ENCODE measurements at places on chromosomes 1 and 21.

- no peak for DNase-seq
Observed at GRCh38 chr1:236063919-236064673, 794 bp downstream of the NID1 start.

- no peak for DNase-seq
Observed at GRCh38 chr1:223715604-223716172, 3.3 kb downstream of the CAPN2 start.

DNA sequence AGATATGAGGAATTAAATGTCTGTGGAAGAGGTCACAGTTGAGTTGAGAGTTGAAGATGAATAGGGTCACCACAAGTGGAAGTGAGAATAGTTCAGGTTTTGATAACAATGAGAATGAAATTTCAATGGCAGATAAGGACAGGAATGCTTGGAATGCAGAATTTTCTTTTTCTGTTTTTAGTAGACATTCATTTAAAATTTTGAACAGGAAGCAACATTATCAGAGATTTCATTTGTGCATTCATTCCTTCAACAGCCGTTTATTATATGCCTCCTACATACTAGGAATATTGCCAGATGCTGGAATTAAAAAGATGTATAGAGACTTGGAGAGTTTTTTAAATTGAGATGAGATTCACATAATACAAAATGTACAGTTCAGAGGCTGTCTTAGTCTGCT is 126.8 kb downstream of the ITSN1 start:
- no peak for DNase-seq

DNA sequence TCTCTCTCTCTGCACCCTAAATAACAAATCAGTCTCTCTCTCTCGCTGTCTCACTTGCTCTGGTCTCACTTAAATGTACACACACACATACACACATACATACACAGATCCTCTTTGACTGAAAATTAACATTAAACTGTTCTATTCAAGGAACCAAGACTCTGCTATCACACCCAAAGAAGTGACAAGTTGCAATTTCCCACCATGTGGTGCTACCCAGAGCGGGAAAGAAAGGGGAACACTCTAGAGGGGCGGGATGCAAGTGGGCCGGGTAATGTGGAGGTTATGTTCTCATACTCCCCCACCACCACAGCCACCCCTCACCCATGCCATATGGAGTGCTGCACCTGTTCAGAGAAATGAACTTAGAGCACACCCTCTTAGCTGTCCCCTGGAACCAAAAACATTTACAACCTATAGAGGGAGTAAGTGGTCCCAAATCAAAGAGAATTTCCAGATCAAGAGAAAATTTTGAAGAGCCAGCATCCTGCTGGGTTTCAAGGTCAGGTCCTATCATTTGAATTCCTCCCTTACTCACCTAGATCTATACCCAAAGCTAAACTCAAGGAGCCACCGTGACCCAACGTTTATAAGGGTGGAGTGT is 319.4 kb downstream of the BRINP2 start:
- no peak for DNase-seq

DNA sequence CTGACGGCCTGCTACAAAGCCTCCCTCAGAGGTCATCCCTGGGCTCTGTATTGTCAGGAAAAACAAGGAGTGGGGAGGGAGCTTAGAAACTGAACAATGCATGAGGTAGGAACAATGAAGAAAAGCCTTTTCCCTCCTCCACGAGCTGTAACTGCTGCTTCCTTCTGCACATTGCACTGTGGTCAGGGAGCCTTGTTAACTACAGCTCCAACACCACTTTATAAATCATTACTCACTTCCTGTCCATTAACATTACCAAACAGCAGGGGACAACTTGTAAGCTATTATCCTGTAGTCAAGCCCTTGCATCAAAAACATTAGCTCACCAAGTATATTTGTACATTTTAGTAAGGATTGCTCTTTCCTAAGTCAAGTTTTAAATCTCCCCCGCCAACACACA is 336.0 kb upstream of the NR5A2 start:
- DNase-seq = no peak

DNA sequence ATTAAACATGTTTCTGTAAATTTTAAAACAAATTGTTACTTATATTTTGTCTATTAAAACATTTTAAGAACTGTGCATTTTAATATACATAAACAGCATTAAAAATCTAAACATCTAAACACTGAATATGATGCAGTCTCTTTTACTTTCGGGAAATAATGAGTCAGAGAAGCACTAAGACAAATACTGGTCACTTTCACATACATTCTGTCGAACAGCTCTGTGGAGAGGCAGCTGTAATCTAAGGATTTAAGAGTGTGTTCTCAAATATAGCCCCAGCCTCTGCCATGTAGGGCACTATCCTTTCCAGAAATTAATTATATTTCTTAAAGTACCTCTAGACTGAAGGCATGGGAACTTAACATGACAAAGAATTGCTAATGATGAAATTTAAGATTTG is 89.6 kb upstream of the PTGFR start:
- no peak for DNase-seq

GRCh38 chr1:156480016-156480370 is 20.6 kb downstream of the MEF2D start:
- DNase-seq = no peak

GRCh38 chr1:67359592-67359991 is 51.9 kb downstream of the IL12RB2 start:
- no peak for DNase-seq

DNA sequence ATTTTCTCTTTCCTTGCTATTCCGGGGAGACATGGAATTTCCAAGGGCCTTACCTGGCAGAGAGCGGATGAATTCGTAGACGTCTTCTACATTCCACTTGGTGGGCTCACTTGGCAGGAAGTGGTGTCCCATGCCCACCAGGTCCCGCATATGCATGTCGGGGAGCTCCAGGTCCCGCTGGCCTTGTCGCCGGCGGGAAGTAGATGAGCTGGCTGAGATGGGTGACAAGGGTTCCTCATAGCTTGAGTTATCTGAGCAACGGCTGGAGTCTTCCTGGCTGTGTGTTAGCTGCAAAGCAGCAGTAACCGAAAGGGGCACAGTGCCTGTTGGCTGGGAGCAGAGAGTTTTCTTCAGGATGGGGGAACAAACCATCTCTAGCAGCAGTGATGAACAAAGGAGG is 7.9 kb upstream of the A3GALT2 start:
- no peak for DNase-seq

- DNase-seq = no peak
Observed at GRCh38 chr1:62391369-62391971, 45.4 kb upstream of the USP1 start.

GRCh38 chr21:32457360-32457840 is 44.9 kb downstream of the EVA1C start:
- no peak for DNase-seq

GRCh38 chr1:68010090-68010489 is 40.3 kb downstream of the DIRAS3 start:
- DNase-seq = peak; percentile 4

DNA sequence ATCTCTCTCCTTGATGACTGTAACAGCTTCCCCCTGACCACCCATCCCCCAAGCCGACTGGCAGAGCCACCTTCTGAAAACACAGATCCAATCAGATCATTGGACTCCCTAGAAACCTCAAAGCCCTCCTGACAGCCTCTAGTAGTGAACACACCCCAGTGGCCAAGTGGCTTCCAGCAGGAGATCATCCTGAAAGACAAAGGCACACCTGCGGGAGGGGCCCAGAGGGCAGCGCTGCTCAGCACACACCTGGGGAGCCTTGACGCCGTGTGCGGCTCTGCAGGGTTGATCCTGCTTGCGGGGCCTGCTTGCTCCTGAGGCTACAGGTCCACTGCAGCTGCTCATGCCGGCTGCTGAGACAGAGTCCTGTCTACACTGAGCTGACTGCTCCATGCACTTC is 41.5 kb downstream of the SLC66A1 start:
- no peak for DNase-seq

DNA sequence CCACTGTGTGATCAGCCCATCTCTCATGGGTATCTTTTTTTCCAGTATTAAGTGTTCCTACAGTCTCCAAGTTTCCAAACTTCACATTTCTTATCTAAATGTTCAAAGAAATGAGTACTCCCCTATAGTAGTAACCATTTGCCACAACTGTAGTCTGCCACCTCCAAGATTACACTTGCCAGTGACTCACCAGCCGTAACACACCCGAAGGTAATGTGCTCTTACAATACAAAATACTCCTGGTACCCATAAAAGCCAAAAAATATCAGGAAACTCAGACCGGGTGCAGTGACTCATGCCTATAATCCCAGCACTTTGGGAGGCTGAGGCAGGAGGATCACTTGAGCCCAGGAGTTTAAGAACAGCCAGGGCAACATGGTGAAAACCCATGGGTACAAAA is 20.5 kb upstream of the ZNF496 start:
- no peak for DNase-seq

DNA sequence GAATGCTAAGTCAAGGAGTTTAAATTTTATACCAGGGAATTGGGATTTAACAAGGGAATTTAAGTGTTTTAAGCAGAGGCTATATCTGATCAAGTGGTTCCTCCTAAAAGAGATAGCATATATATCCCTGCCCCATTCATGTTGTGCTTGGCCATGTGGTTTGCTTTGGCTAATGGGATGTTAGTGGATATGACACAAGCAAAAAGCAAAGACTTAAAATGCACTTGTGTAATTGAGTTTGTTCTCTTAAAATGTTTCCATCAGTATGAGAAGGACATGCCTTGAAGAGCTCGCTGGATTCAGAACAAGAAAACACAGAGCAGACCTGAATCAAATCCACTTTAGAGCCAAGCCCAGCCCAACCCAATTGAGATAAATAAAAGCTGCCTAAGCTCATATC is 22.4 kb downstream of the C1orf87 start:
- DNase-seq = no peak

DNA sequence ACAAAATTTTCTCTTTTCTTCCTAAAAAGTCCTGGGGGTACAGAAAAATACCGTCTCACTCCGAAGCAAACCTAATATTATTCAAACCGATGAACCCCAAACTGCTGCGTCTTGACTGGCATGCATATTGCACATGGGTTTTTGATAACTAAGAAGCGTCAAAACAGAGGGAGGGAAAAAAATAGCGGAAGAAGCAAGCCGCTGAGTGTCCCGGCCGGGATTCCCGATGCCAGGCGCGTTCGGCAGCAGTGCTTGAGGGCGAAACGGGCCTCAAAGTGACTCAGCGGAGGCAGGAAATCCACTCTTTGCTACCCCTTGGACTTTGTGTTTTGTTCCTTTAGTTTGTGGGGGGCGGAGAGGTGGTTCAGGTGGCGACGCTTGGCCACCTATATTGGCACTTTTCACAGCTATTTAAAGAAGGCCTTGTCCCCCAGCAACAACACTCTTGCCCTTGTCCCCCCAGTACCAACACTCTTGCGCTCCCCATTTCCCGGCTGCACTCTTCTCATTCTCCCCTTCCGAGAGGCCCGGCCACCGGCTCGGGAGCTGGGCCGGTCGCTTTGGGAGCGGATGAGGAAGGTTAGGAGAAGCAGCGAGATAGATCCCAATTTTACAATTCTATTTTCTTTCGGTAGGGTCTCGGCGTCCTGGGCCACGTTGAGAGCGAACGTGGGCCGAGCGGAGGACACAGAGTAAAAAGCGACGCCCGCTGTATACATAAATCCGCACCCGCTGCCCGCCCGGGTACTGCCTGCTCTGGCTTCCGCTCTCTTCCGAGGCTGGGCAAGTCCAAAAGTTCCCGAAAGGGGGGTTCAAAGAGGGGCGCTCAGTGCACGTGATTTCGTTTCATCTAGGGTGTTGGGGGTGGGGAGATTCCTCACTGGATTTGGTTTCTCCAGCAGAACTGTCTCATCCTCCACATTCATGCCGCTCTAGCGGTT is 2.5 kb downstream of the LMX1A start:
- DNase-seq = no peak

DNA sequence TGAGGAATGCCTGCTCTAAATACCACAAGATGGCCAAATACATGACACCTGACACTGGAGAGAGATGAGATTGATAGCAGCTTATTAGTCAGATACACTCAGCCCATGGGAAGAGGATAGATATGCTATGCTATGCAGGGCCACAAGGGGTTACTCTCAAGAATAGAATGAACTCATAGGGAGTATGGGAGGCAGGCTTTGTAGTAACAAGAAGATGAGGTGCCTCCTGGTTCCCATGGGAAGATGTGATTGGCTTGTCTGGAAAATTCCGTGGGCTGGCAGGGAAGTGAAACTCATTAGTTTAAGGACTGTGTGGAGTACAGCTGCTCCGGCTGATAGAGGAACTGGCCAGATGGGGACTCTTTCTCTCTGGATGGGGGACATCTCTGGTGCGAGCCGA is 16.5 kb downstream of the CCDC30 start:
- no peak for DNase-seq

GRCh38 chr1:196376630-196377328 is 231.5 kb downstream of the KCNT2 start:
- DNase-seq = no peak

GRCh38 chr1:234330843-234331215 is 42.4 kb upstream of the COA6 start:
- no peak for DNase-seq

DNA sequence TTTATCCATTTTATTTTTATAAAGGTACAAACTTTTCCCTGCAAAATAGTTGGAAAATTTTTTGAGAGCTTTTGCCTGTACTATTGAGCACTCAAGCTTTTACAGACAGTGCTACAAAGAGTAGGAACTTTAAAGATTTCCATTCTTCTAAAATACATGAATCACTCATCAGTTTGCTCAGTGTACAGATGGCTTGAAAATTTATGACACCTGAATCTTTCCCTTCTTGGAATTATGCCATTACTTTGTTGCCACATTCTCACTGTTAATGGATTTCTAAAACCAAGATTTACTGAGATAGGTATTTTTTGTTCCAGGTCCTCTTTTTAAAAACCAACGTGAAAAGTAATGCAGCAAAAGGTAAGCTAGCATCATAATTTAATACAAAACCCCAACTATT is 76.0 kb downstream of the GPATCH2 start:
- no peak for DNase-seq

- no peak for DNase-seq
Observed at GRCh38 chr1:212950243-212951125, at the start of gene VASH2. Gene VASH2 (plus strand): TSS chr1:212950541. CDS start chr1:212951543, 1,002 bp downstream.

GRCh38 chr1:239719642-239720258 is 333.4 kb downstream of the CHRM3 start:
- no peak for DNase-seq

- DNase-seq = no peak
Observed at GRCh38 chr1:186672596-186672995, 7.6 kb downstream of the PTGS2 start.

DNA sequence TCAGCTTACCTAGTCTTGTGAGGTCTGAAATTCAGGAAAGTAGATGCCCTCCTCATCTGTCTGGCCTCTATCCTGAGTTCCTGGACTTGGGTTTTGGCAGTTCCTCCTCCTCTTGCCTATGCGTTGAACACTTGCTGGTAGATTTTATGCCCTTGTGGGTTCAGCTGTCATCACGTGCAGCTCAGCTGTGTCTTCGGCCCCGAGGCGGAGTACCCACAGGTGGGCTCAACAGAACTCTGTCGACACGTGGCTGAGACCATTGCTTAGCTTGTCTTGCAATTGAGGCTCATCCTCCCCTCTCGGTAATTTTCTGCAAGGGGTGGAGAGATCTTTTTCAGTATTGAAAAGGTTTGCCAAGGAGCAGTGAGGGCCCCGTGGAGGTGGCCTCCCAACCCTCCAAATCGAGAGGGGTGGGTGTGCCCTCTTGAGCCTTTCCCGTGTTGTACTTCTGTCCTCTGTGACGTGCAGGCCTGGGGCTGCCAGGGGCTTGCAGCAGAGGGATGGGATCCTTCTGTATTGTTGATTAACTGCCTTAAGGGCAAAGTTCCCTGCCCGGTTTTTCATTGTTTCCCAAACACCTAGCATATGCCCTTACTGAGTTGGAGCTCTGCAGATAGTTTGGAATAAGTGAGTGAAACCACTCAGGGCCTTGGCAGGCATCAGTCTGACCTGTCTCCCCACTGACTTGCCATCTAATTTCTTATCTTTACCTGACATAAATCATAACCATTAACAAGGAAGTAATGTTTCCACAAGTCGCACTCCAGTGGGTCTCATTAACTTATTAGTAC is 2.9 kb downstream of the CENPS start:
- no peak for DNase-seq

GRCh38 chr1:209080170-209080781 is 503.2 kb upstream of the CAMK1G start:
- DNase-seq = no peak

Measured in smooth muscle cell of the brain vasculature (primary cell).